ENCODE measurements at places on chromosomes 3 and 15.

DNA sequence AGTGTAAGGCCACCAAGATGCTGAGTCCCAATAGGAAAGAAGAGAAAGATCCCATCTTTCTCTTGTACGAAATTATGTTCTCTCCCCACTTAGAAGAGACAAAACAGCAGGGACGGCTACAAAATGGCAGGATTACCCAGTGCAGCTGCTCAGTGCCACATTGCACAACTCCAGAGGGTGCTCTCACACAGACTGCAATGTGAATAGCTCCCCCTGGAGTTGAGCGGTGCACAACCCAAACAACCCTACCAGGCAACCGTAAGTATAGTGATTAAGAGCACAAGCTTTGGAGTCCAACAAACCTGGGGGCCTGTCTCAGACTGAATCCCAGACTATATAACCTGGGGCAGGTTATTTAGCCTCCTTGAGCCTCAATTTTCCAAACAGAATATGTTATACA is 3.1 kb upstream of the BHLHE40 start:
- peak; percentile 56 for DNase-seq

GRCh38 chr3:52557011-52557960 is 20.9 kb downstream of the UQCC5 start:
- no peak for DNase-seq

- no peak for DNase-seq
Observed at GRCh38 chr3:52094571-52095485, 38.5 kb upstream of the DUSP7 start.

GRCh38 chr3:135228201-135228600 is 433.1 kb downstream of the EPHB1 start:
- no peak for DNase-seq

GRCh38 chr3:149180057-149180573 is 41.5 kb downstream of the CP start:
- no peak for DNase-seq

DNA sequence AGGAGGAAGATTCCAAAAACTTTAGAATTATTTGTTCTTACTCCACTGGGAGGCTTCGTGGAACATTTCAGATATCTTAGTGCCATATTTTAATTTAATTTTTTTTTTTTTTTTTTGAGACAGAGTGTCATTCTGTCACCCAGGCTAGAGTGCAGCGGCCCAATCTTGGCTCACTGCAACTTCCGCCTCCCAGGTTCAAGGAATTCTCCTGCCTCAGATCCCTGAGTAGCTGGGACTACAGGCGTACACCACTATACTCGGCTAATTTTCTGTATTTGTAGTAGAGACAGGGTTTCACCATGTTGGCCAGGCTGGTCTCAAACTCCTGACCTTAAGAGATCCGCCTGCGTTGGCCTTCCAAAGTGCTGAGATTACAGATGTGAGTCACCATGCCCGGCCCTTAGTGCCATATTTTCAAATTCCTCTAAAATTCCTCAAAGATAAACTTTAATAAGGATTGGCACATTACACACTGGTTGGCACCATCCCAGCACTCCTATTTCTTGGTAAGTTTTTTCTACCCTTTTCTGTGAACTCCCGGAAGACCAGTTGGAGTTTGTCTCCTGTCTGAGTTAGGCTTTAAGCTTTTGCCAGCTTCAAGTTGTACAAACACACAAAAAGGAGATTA is 693.7 kb downstream of the MCTP2 start:
- peak; percentile 62 for DNase-seq

DNA sequence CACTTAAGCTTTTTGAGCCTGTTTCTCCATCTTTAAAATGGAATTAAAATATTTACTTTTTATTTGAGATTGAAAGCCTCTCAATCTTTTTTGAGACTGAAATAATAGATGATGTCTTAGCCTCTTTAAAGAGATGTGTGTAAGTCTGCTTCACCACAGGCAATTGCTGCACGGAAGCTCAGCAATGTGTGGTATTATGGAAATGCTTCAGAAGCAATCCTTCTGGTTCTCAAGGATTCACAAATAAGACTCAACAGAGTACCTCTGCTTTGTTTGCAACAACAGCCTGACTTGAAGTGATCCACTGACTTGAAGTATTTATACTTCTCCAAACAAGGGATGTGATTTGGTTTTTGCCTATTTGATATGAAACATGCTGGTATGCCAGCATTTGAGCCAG is 332.0 kb upstream of the RASGRP1 start:
- DNase-seq: no peak

Measured in kidney (tissue), 22 donors.